ENCODE measurements at places on chromosomes 11 and 22. TPM values are rescaled to one million over a fixed set of nuclear protein-coding genes. Genes with fewer than 3 reads are reported as not detected.

The DAGLA gene
- 1.0 TPM for total RNA-seq

The DEUP1 gene
- total RNA-seq = not detected

The ASCL2 gene
- not detected for total RNA-seq

The ISX gene
- not detected for total RNA-seq

The LARGE2 gene
- total RNA-seq = 0.91 TPM

DNA sequence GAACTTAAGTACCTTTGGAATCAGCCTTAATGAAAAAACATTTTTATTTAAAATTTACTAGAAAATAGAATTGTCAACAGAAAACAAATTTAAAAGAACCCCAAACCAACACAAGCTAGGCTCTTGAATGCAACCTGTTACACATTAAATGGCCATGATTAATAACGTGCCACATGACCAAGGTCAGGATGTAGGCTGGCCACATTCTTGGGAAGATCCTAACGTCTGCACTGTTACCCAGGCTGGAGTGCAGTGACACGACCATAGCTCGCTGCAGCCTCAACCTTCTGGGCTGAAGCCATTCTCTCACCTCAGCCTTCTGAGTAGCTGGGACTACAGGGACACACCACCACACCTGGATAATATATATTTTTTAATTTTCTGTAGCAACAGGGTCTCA, 126.4 kb upstream of the APOA1 start:
- H3K4me1 ChIP-seq = peaks cover 14% of the 10 kb centered on the region
- no peak overlapping the region for H3K27ac ChIP-seq
- H3K27me3 ChIP-seq = no peaks in the 10 kb centered on the region
- H3K36me3 ChIP-seq = no peaks in the 10 kb centered on the region
- no peak overlapping the region for H3K4me3 ChIP-seq
- no peak for DNase-seq

DNA sequence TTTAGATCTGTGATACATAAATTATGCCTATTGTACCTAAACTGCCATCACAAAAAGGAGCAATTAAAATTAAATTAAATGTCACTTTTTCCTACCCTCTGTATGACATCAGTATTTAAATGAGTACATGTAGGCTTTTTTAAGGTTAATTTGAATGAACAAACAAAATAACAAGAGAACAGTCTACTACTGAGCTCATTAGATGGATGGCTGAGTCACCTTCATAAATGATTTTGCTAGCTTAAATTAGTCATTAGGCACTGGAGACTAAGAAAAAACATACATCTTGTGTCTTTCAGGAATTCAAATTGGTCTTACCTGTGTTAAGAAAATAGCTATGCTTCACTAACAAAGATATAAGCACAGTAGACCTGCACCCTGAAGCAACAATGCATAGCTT, 153.6 kb downstream of the RCN1 start:
- H3K4me3 ChIP-seq = no peak overlapping the region
- H3K36me3 ChIP-seq = no peaks in the 10 kb centered on the region
- no peak for DNase-seq
- no peaks in the 10 kb centered on the region for H3K27me3 ChIP-seq

DNA sequence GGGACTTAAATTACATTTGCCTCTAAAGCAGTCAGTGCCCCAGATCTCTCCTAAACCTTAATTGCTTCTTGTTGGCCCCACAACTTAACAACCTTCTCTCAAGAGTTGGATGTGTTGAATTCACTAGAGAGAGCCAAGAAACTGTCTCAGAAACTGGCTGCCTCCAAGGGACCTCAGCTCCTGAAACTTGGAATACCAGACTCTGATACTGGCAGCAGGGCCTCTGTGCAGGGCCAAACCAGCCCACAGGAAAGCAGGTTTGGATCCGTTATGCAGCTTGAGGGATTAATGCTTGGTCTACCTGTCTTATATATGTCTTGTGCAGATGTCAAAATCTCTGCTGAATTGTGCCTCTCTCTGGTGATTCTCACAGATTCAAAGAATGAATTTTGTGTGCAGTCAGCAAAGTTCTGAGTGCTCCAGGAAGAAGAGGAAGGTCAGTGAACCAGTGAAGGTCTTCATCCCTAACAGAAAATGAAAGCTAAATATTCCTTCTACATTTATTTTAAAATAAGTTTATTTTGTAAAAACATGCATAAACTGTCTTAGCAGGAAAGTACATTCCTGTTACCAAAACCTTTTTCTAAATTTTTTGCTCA, 70.8 kb downstream of the LIF start:
- DNase-seq = no peak
- no peaks in the 10 kb centered on the region for H3K27me3 ChIP-seq
- no peaks in the 10 kb centered on the region for H3K4me1 ChIP-seq

- no peak overlapping the region for H3K4me3 ChIP-seq
- no peak for DNase-seq
- H3K36me3 ChIP-seq = no peaks in the 10 kb centered on the region
These were observed 96.7 kb upstream of the DDI1 start for GRCh38 chr11:103939694-103940093.

GRCh38 chr22:40817737-40818136, 1.4 kb downstream of the SLC25A17 start:
- H3K4me1 ChIP-seq = peaks cover 16% of the 10 kb centered on the region
- H3K36me3 ChIP-seq = peaks cover 17% of the 10 kb centered on the region
- no peak for DNase-seq
- peak overlapping the region; percentile 94 for H3K27ac ChIP-seq
- H3K27me3 ChIP-seq = no peaks in the 10 kb centered on the region
- H3K4me3 ChIP-seq = peak overlapping the region; percentile 95

DNA sequence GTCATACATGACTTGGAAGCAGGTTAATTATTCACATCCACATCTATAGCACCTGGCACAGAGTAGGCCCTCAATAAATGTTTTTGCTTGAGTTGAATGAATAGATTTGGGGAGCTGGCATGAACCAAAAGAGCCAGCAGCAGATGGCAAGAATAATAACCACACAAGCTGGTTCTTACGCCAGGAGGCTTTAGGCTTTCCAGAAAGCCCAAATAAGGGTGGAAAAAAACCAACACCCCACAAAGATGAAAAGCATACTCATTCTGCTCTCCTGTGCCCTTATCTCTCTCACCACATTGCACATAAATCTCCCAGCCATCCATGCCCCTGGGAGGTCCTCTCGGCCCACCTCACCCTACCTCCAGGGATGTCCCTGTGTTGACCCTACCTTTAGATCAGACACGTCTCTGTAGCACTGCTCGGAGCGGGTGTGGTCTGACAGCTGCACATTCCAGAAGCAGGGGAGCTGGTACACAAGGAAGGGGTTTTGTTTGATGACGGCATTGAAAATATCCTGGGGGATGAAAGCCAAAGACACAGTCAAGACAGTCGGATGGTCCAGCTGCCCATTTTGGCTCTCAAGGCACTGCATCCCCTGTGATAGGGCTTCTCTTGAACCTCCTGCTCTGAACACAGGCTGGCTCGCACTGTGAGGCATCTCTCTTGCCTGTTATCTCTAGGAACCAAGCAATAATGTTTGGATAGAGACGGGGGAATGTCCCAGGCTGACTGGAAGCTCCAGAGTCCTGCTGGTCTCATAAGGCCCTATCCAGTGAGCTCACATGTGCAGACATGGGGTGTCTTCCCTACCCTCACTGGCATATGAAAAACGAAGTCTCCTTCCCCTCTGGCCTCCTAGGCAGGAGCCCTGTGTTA, 323.6 kb upstream of the SYN3 start:
- H3K27me3 ChIP-seq = no peaks in the 10 kb centered on the region
- no peak overlapping the region for H3K27ac ChIP-seq
- peaks cover 5% of the 10 kb centered on the region for H3K36me3 ChIP-seq
- no peak overlapping the region for H3K4me3 ChIP-seq
- DNase-seq = no peak
- H3K4me1 ChIP-seq = peaks cover 13% of the 10 kb centered on the region

GRCh38 chr11:15258433-15259165, 143.9 kb downstream of the INSC start:
- no peaks in the 10 kb centered on the region for H3K4me1 ChIP-seq
- H3K36me3 ChIP-seq = no peaks in the 10 kb centered on the region
- DNase-seq = peak; percentile 51
- no peak overlapping the region for H3K4me3 ChIP-seq

- H3K4me1 ChIP-seq = no peaks in the 10 kb centered on the region
- no peak overlapping the region for H3K4me3 ChIP-seq
- H3K27ac ChIP-seq = no peak overlapping the region
- H3K36me3 ChIP-seq = no peaks in the 10 kb centered on the region
- no peaks in the 10 kb centered on the region for H3K27me3 ChIP-seq
- no peak for DNase-seq
These were observed 135.4 kb upstream of the LARGE1 start for GRCh38 chr22:34055525-34056200.

DNA sequence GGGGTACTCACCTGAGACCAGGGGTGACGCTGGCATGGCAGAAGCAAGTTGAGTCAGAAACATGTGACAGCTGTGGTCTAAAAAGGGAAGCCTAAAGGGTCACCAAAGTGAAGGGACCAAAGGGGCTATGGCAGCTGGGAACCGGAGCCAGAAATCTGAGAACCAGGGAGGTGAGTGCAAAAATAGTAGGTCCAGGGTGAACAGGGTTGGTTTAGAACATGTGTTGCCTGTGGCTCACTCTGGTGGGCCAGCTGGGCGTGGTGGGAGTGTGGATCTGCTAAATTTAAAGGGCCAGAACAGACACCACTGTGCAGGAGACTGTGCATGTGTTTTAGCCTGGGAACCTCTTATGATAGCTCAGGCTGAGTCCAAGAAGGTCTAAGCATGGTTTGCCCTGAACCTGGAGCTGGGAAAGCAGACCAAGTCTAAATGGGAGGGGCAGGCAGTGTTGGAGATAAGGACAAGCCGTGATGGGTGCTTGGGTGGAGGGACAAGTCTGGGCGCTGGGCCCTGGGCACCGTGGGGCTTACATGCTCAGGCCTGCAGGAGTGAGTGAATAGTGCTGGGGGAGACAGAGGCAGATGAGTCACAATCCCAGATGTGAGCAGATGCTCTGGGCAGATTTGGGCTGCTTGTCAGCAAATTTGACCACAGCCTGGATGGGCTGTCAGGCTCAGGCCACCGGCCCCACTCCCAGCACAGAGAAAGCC, 41.4 kb upstream of the ZBED5 start:
- DNase-seq = peak; percentile 96
- peaks cover 62% of the 10 kb centered on the region for H3K4me1 ChIP-seq
- H3K36me3 ChIP-seq = peaks cover 7% of the 10 kb centered on the region

- peaks cover 47% of the 10 kb centered on the region for H3K4me1 ChIP-seq
- H3K36me3 ChIP-seq = peaks cover 85% of the 10 kb centered on the region
- peak overlapping the region; percentile 70 for H3K27ac ChIP-seq
- H3K4me3 ChIP-seq = peak overlapping the region; percentile 90
These were observed 4.0 kb downstream of the FTH1 start for GRCh38 chr11:61963282-61964057.

DNA sequence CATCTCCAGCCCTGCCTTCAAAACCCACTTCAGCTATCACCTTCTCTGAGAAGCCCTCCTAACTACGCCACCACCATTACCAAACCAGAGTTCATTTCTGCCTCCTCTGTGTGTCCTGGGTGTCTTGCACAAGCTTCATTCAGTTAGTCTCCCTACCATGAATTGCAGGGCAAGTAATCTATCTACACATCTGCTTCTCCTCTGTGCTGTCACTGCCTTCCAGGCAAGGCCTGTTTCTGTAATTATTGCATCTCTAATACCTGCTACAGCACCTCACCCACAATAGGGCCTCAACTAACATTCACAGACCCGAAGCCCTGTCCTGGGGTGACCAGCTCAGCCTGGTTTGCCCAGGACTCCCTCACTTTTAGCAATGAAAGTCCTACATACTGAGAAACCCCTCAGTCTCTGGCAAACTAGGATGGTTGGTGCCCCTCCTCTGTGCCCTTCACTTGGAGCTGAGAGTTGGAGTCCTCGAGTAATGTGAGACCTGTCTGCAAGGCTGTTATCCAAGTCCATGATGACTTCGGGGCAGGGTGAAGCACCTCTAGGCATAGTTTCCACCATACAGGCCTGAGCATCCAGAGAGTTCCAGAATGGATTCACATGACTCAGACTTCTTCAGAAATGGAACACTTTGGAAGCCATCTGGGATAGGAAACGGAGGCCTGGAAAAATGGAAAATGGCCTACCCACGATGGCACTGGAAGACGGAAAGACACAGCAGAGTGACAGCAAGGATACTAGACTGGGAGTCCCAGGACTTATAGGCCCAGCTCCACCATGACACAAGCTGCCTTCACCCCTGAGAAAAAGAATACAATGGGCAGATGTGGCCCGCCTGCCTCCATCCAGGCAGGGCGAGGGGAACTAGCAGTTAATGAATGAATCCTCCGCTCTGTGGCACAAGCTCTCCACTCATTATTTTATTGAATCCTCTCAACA, 269.3 kb downstream of the BUD13 start:
- H3K36me3 ChIP-seq = no peaks in the 10 kb centered on the region
- DNase-seq = no peak
- H3K4me3 ChIP-seq = no peak overlapping the region
- no peak overlapping the region for H3K27ac ChIP-seq
- no peaks in the 10 kb centered on the region for H3K4me1 ChIP-seq
- peaks cover 68% of the 10 kb centered on the region for H3K27me3 ChIP-seq

DNA sequence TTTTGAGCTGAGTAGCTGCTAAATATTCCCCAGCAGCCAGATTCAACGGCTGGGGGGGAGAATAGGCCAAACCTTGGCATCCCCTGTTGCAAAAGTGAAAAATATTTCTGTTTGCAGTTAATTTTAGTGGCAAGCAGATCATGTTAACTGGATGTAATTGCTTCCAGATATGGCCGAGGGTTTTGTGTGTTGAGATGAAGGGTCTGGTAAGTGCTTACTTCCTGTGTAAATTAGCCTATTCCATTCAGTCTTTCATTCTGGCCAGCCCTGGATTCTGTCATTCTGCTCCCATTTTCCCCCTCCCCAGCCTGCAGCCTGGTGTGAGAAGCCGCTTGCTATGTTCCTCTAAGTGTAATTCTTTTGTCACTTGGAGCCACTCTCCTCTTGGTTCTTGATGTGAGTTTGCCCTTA, 17.4 kb downstream of the ZBTB16 start:
- DNase-seq = no peak
- peak overlapping the region; percentile 67 for H3K4me3 ChIP-seq
- no peaks in the 10 kb centered on the region for H3K27me3 ChIP-seq
- H3K36me3 ChIP-seq = peaks cover 100% of the 10 kb centered on the region
- peak overlapping the region; percentile 52 for H3K27ac ChIP-seq

DNA sequence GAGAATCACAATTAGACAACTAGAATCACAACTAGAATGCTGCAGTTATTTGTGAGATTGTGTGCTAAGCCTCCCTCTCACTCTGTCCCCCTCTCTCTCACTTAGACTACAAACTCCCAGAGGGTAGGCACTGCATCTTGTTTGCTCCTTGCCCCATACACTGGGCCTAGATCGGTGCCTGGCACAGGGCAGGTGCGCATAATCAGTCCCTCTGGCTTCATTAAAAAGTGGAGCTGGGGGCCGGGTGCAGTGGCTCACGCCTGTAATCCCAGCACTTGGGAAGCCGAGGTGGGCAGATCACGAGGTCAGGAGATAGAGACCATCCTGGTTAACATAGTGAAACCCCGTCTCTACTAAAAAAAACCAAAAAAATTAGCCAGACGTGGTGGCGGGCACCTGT, 456.8 kb downstream of the MIAT start:
- no peaks in the 10 kb centered on the region for H3K36me3 ChIP-seq
- no peaks in the 10 kb centered on the region for H3K27me3 ChIP-seq
- no peak overlapping the region for H3K27ac ChIP-seq
- H3K4me3 ChIP-seq = no peak overlapping the region
